ENCODE measurements at places on chromosomes 11 and 22.
A peak's percentile ranks its signal among the peaks of the same experiment; 100 is the strongest.

- no peak for DNase-seq
These were observed at the start of gene MDK for GRCh38 chr11:46381048-46381818. MDK (plus strand) TSS chr11:46381669; CDS start chr11:46382058, 389 bp downstream.

GRCh38 chr22:35995348-35995747, 33.3 kb downstream of the RBFOX2 start:
- no peak for DNase-seq

GRCh38 chr11:132346558-132347148, 976.2 kb downstream of the NTM start:
- DNase-seq = no peak

GRCh38 chr11:5818245-5818886, 9.6 kb downstream of the OR52N2 start:
- no peak for DNase-seq

- DNase-seq = no peak
These were observed 85.2 kb upstream of the ARHGAP32 start for GRCh38 chr11:129277198-129277843.

DNA sequence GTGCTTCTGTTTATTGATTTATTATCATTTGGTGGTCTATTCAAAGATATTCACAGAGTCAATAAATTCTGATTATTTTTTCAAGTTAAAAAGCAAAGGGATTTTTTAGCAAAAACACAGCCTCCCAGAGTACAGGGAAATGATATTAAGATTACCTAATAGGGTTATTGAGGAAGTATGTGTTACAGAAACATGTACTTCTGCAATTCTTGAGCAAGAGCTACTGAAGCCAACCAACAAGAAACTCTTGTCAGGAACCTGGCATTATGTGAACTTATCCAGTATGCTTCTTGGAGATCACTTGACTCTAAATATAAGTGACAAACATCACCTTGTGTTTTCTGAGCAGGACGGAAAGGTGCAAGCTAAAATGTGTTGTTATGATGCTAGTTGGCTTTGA, 42.0 kb upstream of the CARD18 start:
- DNase-seq = no peak

GRCh38 chr11:72693271-72693968, 19.2 kb upstream of the PDE2A start:
- DNase-seq = no peak

DNA sequence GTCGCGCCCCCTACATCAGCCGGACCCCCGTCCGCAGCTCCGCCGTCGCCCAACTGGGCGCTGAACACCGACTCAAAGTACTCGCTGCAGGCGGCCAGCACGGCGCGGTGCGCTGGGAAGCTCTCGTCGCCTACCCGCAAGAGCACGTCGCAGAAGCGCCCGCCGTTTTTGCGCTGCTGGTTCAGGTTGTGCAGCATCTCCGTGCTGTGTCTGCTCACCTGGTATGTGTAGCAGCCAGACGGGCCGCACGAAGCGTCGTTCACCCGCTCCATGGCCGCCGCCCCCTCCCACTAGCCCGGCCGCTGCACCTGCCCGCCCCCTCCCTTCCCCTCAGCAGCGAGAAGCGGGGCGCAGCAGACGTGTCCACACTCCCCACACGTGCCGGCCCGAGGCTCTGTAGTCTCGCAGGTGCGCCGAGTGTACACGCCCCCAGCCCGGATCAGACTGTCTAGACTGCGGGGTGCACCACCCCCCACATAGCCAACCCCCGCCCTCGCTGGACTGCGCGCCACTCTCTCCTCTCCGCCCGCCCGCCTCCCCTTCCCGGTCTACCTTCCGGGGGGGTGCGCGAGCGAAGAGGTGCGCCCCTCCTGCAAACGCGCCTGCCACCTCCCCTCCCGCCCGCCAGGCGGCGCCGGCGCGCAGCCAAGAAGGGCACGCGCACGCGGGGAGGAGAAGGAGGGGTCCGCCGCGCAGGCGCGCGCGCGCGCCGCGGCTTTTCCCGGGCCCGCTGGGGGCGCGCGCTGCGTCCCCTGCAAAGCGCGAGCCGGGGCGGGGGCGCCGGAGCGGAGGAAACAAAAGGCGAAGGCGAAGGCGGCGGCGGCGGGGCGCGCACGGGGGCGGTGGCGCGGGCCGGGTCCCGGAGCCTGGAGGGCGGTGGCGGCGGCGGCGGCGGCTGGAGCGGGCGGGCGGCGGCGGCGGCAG, 553 bp downstream of the PATZ1 start:
- DNase-seq = peak; percentile 15

GRCh38 chr11:67022961-67023956, at the start of gene SYT12:
SYT12 (plus strand) TSS chr11:67023134; CDS start chr11:67030145, 7,011 bp downstream.
- no peak for DNase-seq

DNA sequence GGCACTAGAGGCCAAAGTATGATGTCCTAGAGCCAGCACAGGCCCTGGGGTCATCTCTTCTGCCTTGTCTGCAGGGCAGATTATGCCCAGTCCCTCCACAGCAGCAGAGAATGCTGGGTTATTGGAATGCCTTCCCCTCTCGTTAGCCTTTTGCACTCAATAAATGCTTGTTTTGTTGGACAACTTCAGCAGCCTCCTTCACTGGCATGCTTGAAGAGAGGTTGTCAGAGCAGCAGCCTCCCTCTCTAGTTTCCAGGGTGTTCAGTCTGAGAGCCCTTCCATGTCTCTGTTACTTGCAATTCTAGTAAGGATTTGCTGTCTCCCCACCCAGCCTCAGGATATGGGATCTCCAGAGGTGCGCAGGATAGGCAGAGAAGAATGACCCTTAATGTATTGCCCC, 82.9 kb downstream of the PKNOX2 start:
- DNase-seq = no peak

- peak; percentile 1 for DNase-seq
These were observed 226.4 kb downstream of the FAM181B start for GRCh38 chr11:82507288-82507687.

DNA sequence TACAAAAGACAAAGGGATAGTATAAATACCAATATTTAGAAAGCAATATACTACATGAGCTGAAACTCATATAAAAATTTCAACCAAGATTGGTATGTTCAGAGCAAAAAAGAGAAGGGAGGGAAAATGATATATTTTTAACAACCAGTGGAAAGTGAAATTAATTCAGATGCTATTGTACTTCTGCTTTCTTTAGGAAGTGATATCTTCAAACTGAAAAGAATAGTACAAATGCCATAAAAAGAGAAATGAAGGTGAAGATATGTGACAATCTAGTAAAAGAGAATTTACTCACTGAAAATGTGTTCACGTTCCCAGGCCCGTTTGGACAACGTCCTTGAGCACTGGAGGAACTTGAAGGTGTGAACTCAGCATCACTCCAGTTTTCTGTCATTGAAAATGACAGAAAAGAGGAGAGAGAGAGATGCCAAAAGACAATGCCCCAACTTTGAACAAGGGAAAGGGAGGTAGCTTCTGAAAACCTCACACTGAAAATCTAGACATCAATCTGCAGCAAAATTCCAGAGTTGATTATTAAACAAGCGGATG, 47.5 kb downstream of the SC5D start:
- DNase-seq = no peak

DNA sequence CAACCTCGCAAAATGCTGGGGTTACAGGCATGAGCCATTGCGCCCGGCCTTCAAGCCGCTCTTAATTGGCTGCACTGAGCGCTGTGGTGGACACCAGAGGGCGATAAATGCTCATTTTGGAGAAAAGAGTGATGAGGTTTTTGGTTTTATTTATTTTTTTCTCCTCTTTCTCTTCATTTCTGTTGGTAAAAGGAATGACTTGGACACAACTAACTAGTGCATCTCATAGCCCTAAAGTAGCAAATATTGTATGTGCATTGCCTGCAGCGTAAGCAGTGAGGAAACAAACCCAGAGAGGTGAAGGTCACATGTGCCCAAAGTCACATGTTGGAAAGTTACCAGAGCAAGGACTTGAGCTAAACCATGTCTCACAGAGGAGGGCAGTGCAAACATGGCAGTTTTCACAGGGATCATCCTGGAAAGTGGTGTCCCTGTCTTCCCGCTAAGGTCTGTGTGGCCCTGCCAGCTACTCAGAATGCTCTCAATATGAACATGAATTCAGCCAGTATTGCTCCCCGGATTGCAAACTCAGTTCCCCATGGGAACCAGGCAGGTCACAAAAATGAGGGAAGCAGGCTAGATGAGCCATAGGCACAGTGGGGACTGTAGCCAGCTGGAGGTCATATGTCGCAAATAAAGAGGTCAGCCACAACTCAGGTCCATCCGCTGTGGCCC, 8.6 kb upstream of the CD82 start:
- DNase-seq = peak; percentile 26

GRCh38 chr22:37186228-37186996, 1.6 kb downstream of the C1QTNF6 start:
- peak; percentile 27 for DNase-seq

DNA sequence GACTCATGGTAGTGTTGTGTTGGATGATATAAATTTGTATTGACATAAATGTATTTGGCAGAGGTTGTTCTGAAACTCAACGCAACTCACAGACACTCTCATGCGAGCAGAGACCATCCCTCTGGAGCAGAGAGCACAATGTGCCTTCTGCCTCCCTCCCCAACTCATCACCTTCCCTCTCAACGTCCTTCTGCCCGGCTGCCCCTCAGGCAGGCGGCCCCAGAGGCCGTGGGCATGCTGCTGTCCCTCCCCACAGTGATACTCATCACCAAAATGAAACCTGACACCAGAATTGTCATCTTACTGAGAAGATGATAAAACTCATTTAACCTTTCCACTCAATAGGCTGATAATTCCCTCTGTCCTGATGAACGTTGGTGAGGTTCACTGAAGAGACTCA, 260.6 kb downstream of the ETS1 start:
- no peak for DNase-seq

DNA sequence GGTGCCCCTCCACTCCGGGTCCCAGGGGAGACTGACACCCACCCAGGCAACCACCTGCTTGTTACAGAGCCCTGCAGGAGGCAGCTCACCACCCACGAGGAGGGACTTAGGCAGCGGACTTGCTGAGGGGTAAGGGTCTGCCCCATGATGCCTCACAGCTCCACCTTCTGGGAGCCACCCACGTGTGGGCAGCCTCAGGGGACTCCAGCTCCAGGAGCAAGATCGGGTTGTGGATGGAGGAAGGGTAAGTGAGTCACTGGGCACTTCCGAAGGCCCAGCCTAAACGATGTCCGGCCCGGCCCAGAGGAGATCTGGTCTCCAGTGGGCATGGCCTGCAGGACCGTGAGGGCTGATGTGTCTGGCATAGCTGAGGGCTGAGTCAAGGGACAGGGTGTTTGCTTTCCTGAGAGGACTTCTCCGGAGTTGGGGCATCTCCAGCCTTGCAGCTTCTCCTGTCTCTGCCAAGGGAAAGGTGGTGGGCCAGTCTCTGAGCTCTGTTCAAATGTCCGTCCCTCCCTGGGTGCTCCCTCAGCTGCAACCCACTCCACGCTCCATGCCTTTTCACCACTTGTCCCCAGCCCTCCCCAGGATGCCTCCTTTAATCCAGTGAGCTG, 32.3 kb upstream of the P2RY2 start:
- DNase-seq = no peak

- no peak for DNase-seq
These were observed 21.3 kb downstream of the CASP12 start for GRCh38 chr11:104876861-104877431.

GRCh38 chr11:69682681-69683326, 7.7 kb upstream of the LTO1 start:
- DNase-seq = no peak
